ENCODE measurements at places on chromosomes 1 and 21.

GRCh38 chr1:18554597-18554996 is 73.9 kb downstream of the KLHDC7A start:
- DNase-seq: no peak

DNA sequence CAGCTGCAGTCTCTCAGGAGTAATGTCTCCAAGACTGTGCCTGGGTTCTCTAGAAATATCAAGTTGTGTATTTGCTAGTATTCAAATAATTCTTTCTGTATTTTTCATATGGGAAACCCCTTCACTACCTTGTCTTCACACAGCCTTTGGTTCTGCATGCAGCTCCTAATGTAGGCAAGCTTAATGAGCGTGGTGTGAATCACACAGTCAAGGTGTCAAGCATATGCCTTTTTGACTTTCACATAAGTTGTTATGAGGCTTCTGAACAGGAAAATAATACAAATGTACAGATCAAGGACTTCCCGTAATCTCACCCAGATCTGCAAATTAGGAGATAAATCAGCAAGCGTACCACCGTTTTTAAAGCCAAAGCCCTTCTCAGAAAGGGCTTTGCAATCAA is at the start of gene FCRL3:
Gene FCRL3 (minus strand): TSS at position 38 of the 400 bp plus-strand sequence. CDS start 280 bp downstream, outside the sequence.
- no peak for DNase-seq

- DNase-seq: no peak
Measured at GRCh38 chr1:97553971-97554370, 366.9 kb downstream of the DPYD start.

GRCh38 chr1:178726545-178726944 is 1.5 kb downstream of the RALGPS2 start:
- no peak for DNase-seq

GRCh38 chr1:233540816-233541215 is 73.1 kb upstream of the KCNK1 start:
- no peak for DNase-seq

GRCh38 chr1:167634435-167634834 is 4.4 kb downstream of the RCSD1 start:
- DNase-seq: no peak

GRCh38 chr1:38831731-38832369 is 27.7 kb downstream of the RRAGC start:
- DNase-seq: no peak

DNA sequence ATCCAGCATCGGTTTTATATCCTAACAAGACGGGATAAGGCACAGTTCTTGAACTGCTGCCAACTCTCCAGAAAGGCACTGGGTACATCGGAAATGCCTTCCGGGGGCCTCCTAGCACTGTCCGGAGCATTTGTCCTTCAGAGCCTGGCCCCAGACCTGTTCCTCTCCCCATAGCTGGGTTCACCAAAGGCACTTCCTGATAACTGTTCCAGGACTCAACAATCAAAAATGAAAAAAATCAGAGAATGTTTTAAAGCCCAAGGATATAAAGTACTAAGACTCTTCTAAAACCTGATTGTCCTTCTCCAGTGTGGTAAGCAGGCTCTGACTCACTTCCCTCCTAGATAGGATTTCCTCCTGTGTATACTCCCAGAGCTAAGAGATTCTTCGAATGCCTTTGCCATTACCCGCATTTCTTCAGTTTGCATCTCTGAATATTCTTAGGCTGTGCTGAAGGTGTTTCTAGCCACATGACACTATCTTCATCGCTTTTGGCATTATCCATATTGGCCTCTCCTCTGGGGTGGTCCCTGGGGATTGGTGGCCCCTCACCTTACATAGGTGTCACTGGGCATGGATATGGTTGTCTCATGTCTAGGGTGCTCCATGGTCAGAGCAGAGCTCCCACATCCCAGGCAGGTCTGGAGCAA is 112.9 kb downstream of the ZBTB18 start:
- peak; percentile 93 for DNase-seq

- no peak for DNase-seq
Measured at GRCh38 chr1:88462488-88463261, 221.4 kb upstream of the PKN2 start.

- no peak for DNase-seq
Measured at GRCh38 chr1:178023181-178023618, 53.3 kb upstream of the SEC16B start.

All from GM04503 (cell line).